Fibroblast of pulmonary artery (primary cell): ENCODE measurements at places on chromosomes 7 and 10.

- DNase-seq, result no peak
These were observed 72.6 kb downstream of the COBL start for GRCh38 chr7:51244053-51244452.

DNA sequence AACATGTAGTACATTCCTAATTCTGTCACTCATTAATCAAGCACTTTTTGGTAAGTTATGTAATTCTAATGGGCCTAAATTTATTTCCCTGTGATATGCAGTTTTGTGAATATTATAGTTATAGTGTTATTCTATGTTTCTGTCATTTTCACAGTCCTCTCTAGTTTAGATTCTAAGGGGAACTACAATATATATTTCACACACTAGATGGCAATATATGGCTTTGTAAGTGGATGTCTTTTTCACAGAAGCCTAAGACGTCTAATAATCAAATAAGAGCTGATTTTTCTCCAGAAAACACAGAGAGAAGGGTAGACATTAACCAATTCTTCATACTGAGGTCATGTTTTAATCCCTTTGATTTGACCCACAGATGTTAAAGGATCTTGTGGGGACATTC, 18.0 kb downstream of the RNLS start:
- peak; percentile 72 for DNase-seq

DNA sequence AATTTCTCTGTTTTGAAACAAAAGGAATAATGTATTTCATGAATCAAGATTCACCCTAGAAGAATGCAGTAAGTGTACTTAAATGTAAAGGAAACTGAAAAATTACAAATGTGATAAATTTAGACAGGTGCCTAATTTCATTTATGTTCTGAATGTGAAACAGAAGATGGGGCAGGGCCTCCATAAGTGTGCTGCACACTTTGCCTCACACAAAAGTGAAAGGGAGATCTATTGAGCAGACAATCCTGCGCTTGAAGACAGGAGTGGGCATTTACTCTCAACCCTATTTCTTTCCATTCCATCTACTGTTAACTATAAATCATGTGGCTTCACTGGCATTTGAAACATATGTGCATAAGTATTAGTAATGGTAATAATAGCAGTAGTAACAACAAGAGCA, 36.2 kb downstream of the GNG11 start:
- no peak for DNase-seq

DNA sequence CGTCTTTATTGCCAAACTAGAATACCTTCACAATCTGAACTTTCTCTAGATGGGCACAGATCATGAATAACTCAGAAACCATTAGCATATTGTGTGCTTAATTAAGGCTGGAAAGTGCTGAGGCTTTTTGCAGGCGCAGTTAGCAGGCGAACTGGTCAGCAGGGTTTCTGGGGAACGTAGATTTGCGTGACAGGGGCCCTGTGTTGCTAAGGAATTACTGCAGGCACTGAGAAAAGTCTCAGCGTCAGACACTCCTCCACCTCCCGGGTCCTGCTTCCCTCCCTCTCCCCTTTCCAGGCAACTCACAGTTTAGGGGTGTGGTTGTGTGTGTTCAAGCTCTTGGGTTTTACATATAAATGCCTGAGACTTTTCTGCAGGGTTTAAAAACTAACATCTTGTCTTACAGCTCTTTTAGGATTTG, 2.2 kb downstream of the MAP3K8 start:
- DNase-seq, result peak; percentile 88

DNA sequence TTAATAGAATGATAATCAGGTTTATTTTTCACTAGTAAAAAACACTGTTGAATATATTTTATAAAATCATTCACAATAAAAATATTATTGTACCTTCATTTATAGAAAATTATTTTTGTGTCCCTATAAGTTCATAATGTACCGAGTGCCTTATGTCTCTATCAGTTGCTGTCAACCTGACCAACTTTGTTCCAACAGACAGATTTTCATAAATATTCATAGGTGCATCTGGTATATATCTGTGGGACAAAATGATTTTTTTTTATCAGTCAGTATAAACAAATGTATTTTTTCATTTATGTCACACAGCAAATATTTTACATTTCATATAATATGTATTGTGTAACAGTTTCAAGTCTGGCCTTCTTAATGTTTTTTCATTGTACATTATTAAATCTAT, 195.9 kb downstream of the HGF start:
- no peak for DNase-seq

GRCh38 chr7:108629651-108630400, 60.2 kb downstream of the DNAJB9 start:
- DNase-seq, result peak; percentile 60

GRCh38 chr10:45495438-45496152, 121.6 kb downstream of the ALOX5 start:
- DNase-seq, result peak; percentile 14
